ENCODE measurements at places on chromosomes 11 and 22. TPM values are rescaled to one million over a fixed set of nuclear protein-coding genes. Genes with fewer than 3 reads are reported as not detected.

DNA sequence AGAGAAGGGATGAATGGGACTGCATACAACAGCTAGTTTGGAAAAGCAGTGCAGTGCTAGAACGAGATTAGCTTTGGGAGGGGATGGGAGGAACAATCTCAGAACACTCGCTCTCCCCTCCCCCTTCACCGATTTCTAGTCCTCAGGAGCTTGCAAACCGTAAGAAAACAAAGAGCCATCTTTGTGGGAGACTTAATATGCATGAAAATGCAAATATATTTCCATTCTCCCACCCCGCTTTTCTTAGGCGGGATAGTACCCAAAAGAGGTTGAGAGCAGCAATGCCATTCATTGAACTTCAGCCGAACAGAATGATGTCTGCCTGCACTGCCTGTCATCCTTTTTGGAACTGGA is 1.1 kb downstream of the SPINDOC start:
- no peak for DNase-seq
- H3K4me3 ChIP-seq, result peak overlapping the region; percentile 73
- H3K27ac ChIP-seq, result no peak overlapping the region
- peaks cover 14% of the 10 kb centered on the region for H3K4me1 ChIP-seq
- no peaks in the 10 kb centered on the region for H3K27me3 ChIP-seq
- H3K36me3 ChIP-seq, result no peaks in the 10 kb centered on the region

The TMEM135 gene
- 18.8 TPM for total RNA-seq

The ALX4 gene
- not detected for total RNA-seq

The MFRP gene
- not detected for total RNA-seq

The SMTNL1 gene
- not detected for total RNA-seq

DNA sequence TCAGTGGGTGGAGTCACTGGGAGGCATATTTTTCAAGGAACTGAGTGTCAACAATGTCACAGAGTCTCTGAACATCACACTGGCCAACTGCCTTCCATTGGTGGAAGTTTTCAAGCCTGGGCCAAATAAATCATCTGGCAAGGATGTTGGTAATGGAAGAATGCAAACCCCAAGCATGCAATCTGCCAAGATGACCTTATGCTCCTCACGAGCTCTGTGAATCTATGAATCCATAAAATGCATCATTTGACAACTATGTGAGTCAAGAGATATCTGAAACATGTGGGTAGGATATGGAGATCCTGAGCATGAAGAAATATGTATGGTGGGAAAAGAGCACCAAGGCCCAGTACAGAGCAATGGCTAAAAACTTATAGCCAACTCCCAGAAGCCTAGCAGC is 122.2 kb downstream of the PLEKHA7 start:
- H3K27me3 ChIP-seq, result no peaks in the 10 kb centered on the region
- H3K4me1 ChIP-seq, result no peaks in the 10 kb centered on the region
- no peaks in the 10 kb centered on the region for H3K36me3 ChIP-seq
- no peak overlapping the region for H3K27ac ChIP-seq
